ENCODE measurements at places on chromosomes 11 and 22. TPM values are rescaled to one million over a fixed set of nuclear protein-coding genes. Genes with fewer than 3 reads are reported as not detected.
A peak's percentile ranks its signal among the peaks of the same experiment; 100 is the strongest.

PKP3 gene
- not detected for total RNA-seq

PDE3B gene
- total RNA-seq = 0.39 TPM

GRCh38 chr11:2516276-2517015, 71.6 kb downstream of the KCNQ1 start:
- no peaks in the 10 kb centered on the region for H3K4me1 ChIP-seq
- no peaks in the 10 kb centered on the region for H3K27me3 ChIP-seq
- no peak overlapping the region for H3K4me3 ChIP-seq

GRCh38 chr11:111665777-111666176, 63.5 kb downstream of the SIK2 start:
- H3K36me3 ChIP-seq = no peaks in the 10 kb centered on the region
- DNase-seq = no peak
- peaks cover 8% of the 10 kb centered on the region for H3K4me1 ChIP-seq
- H3K4me3 ChIP-seq = no peak overlapping the region
- no peaks in the 10 kb centered on the region for H3K27me3 ChIP-seq

GRCh38 chr11:14366936-14367335, 8.0 kb upstream of the RRAS2 start:
- H3K27ac ChIP-seq = no peak overlapping the region
- H3K27me3 ChIP-seq = no peaks in the 10 kb centered on the region
- H3K4me1 ChIP-seq = peaks cover 34% of the 10 kb centered on the region
- no peak for DNase-seq

FGF4 gene
- not detected for total RNA-seq

- DNase-seq = no peak
- no peaks in the 10 kb centered on the region for H3K4me1 ChIP-seq
- no peak overlapping the region for H3K4me3 ChIP-seq
- H3K27ac ChIP-seq = no peak overlapping the region
These were observed 357.8 kb downstream of the LARGE1 start for GRCh38 chr22:33562501-33562900.

DNA sequence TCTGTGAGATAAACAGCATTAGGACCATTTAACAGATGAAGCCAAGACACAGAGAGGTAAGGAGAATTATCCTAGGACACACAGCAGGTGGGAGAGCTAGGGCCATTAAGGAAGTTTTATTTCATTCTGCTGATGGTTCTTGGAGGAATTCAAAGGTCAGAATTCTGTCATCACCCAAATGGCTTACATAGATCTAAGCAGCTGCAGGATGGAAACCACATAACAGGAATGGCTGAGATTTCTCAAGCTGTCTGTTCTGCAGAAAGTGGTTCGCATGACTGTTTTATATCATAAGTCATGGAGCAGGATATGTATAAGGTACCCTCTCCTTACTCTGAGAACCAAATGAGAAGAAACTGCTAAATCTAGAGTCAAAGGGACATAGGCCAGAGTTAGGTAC, 163.2 kb upstream of the NARS2 start:
- no peaks in the 10 kb centered on the region for H3K36me3 ChIP-seq
- H3K4me1 ChIP-seq = no peaks in the 10 kb centered on the region
- no peak overlapping the region for H3K4me3 ChIP-seq
- no peak for DNase-seq

- no peaks in the 10 kb centered on the region for H3K36me3 ChIP-seq
- H3K27me3 ChIP-seq = no peaks in the 10 kb centered on the region
- peaks cover 8% of the 10 kb centered on the region for H3K4me1 ChIP-seq
- peak; percentile 71 for DNase-seq
These were observed 1.3 kb upstream of the CLDN25 start for GRCh38 chr11:113778111-113778910.

PLCB3 gene
- total RNA-seq = 5.4 TPM

DNA sequence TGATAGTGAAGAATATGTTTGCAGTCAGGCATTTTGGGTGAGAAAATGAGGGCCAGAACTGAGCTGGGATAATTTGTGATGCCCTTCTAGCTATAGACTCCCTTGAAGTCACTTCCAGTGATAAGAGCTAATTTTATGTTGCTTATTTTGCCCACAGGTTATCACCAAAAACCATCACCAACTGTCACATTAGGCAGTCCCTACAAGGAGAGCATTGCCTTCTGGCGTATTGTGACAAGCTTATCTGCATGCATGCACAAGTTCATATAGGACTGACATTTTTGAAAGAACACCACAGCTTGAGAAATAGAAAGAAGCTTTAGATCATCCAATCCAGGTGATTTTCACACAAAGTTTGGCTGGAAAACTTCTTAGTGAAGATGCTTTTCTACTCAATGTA, 735.3 kb upstream of the RAG2 start:
- H3K4me3 ChIP-seq = no peak overlapping the region
- H3K27ac ChIP-seq = no peak overlapping the region
- no peaks in the 10 kb centered on the region for H3K36me3 ChIP-seq
- H3K27me3 ChIP-seq = no peaks in the 10 kb centered on the region
- H3K4me1 ChIP-seq = no peaks in the 10 kb centered on the region
- no peak for DNase-seq

GRCh38 chr11:64260147-64260708, 8.9 kb downstream of the PLCB3 start:
- no peaks in the 10 kb centered on the region for H3K36me3 ChIP-seq
- H3K27ac ChIP-seq = no peak overlapping the region
- DNase-seq = no peak
- no peaks in the 10 kb centered on the region for H3K4me1 ChIP-seq
- no peak overlapping the region for H3K4me3 ChIP-seq

FERMT3 gene
- total RNA-seq = 5.4 TPM

APOL6 gene
- total RNA-seq = 1.5 TPM

DNA sequence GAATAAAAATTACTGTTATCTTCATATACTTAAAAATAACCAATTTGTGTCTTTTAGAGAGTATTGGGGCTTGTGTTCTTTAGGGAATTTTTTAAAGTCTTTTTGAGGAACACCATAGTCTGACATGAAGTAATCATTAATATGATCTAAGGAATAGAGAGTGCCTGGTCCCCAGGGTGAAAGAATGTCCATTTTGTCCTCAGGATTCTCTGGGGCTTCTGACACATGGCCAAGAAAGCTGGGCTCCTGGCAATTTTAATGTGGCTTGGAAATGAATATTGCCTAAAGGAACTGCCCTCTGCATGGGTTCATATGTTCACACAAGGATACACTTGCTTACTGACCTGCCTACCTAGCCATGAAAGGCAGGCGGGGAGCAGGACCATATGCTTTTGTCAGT, 33.7 kb downstream of the NF2 start:
- H3K27ac ChIP-seq = no peak overlapping the region
- no peak overlapping the region for H3K4me3 ChIP-seq
- H3K36me3 ChIP-seq = no peaks in the 10 kb centered on the region
- H3K4me1 ChIP-seq = no peaks in the 10 kb centered on the region
- no peaks in the 10 kb centered on the region for H3K27me3 ChIP-seq

HBG1 gene
- not detected for total RNA-seq

JHY gene
- total RNA-seq = 0.24 TPM

SERPING1 gene
- 90.0 TPM for total RNA-seq

DNA sequence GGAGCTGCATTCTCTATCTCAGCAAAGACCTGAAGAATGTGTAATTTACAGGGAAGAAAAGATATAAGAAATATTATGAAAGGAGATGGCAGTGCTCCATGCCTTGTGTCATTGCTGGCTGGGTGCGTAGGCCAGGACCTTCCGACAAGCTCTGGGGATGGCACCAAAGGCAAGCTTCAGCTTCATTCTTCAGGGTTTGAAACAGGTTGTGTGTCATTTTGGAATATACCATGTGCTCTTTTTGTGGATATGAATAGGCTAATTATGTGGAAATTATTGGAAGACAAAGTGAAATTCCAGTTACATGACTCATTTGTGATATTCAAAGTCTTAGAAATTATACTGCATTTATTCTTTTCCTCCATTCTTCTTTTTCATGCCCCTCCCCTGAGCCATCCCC, 5.7 kb upstream of the KIRREL3 start:
- H3K4me3 ChIP-seq = no peak overlapping the region
- H3K4me1 ChIP-seq = no peaks in the 10 kb centered on the region
- H3K27ac ChIP-seq = no peak overlapping the region
- no peaks in the 10 kb centered on the region for H3K36me3 ChIP-seq
- peaks cover 53% of the 10 kb centered on the region for H3K27me3 ChIP-seq
- no peak for DNase-seq

ELF5 gene
- total RNA-seq = not detected

- no peaks in the 10 kb centered on the region for H3K36me3 ChIP-seq
- DNase-seq = no peak
- no peak overlapping the region for H3K4me3 ChIP-seq
These were observed 295.2 kb downstream of the GUCY1A2 start for GRCh38 chr11:106723071-106723470.

MAFF gene
- 25.5 TPM for total RNA-seq

DNA sequence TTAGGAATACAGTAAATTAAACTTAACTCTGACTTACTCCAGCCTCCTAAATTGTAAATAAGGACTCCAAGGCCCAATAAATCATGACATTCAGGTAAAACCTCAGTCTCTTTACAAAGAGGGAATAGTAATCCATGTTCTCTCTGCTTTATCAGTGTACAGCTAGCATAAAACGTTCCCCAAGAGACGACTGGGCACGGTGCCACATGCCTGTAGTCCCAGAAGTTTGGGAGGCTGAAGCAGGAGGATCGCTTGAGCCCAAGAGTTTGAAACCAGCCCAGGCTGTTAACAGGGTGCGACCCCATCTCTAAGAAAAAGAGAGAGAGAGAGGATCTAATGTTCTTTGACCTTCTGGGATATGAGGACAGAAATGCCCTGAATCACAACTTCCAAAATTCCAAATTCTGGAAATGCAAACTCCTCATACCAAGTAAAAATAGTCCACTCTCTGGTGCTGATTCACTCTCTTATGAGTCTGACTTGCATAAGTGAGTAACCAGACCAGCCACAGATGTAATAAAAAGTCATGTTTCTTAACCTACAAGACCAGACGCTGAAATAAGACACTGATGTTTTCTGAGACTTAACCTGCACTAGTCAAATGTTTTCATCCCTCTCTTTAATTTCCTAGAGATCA, 25.5 kb downstream of the NNMT start:
- H3K36me3 ChIP-seq = no peaks in the 10 kb centered on the region
- H3K4me3 ChIP-seq = no peak overlapping the region

DNA sequence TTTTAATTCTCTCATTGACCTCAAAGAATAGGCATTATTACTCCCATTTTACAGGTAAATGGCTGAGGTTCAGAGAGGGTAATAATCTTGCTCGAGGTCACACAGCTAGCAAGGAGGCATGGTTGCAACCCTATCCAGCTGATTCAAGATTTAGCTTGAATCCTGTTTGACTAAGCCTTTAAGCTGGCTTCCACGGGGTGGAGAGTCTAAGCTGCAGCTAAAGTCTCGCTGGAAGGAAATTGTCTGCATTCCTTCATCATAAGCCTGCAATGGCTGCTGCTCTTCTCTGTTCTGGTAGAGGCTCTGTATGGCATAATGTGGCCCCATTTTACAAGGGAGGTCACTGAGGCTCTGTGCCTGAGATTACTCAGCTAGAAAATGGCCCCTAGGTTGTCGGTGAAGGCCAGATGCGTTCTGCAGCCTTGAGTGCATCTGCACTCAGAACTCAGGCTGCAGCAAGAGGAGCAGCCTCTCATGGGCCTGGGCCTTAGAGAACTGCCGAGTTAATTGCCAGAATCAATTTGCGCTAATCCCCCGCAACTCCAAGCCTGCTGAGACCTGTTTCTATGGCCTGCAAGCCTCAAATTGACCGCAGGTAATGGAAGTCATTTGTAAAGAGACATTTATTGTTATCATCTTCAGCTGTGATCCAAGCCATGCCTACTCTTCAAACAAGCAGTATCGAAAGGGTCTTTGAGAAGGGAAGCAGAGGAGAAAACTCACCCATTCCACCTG, 44.1 kb upstream of the SEZ6L start:
- no peak overlapping the region for H3K4me3 ChIP-seq
- H3K27me3 ChIP-seq = peaks cover 17% of the 10 kb centered on the region
- no peak overlapping the region for H3K27ac ChIP-seq
- no peak for DNase-seq

APIP gene
- total RNA-seq = 30.9 TPM

YAP1 gene
- total RNA-seq = 89.4 TPM

DNA sequence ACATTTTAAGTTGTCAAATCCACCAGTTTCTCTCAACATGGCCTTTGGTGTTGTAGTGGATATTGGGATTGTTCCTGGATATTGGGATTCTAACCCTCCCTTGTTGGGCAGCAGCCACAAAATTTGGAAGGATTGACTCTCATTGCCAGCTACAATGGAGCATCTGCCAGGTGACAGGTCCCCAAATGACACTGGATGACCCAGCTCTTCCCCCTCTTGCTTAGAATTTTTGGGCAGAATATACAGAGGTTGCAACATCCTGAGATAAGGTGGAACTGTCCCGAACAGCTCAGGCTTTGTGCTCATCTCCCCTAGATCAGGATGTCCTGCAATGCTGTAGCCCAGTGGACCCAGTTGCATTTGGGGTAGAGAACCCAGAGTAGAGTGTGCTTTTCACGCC, 5.3 kb upstream of the TBC1D22A start:
- peaks cover 30% of the 10 kb centered on the region for H3K4me1 ChIP-seq
- H3K27ac ChIP-seq = no peak overlapping the region
- no peak for DNase-seq

GRCh38 chr11:72840780-72841179, 26.6 kb downstream of the ATG16L2 start:
- DNase-seq = no peak
- no peak overlapping the region for H3K27ac ChIP-seq
- H3K4me1 ChIP-seq = peaks cover 39% of the 10 kb centered on the region
- H3K36me3 ChIP-seq = peaks cover 31% of the 10 kb centered on the region
- no peaks in the 10 kb centered on the region for H3K27me3 ChIP-seq

DNA sequence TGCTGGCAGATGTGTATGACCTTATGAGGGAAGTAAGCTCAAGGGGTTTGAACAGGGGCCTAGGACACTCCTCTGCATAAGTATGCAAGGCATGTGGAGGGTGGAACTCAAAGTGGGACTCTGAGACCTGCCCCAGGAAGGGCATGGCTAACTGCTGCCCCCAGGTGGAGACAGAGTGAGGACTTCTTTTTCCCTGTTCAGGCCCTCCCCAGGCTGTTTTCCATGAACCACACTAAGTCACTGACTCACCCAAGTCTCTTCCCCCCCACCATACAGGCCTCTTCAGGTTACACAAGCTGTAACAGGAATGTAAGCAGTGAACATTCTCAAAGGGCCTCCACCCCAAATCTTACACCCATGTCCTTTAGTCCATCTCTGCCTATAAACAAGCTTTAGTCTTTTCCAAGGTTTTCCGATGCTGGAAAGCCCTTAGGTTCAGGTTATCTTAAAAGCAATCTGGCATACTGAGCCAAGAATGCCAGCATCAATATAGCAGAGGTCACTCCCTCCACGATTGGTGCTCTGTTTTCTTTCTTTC, 13.1 kb downstream of the EEF1G start:
- no peaks in the 10 kb centered on the region for H3K27me3 ChIP-seq
- no peak overlapping the region for H3K4me3 ChIP-seq
- no peaks in the 10 kb centered on the region for H3K36me3 ChIP-seq
- peak overlapping the region; percentile 97 for H3K27ac ChIP-seq

DNA sequence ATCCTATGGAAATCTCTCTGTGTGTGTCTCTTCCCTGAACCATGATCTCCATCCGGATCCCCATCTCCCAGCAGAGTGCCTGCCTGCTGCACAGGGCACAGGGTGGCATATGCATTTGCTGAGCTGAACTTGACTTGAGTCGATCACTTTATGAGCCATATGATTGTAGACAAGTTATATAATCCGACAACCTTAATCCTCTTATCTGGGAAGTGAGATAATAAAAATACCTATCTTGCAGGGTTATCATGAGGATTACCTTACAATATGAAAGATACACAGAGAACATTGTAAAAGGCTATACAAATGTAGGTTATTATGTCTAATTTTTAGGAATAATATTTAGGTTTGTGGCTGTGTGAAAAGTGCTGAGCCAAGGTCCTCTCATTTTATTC, 124.5 kb downstream of the ST3GAL4 start:
- no peak overlapping the region for H3K27ac ChIP-seq
- H3K36me3 ChIP-seq = no peaks in the 10 kb centered on the region
- DNase-seq = no peak
- H3K27me3 ChIP-seq = no peaks in the 10 kb centered on the region

- H3K4me3 ChIP-seq = no peak overlapping the region
- H3K27me3 ChIP-seq = no peaks in the 10 kb centered on the region
- DNase-seq = no peak
These were observed 171.7 kb downstream of the INSC start for GRCh38 chr11:15286465-15286864.

All from gastrocnemius medialis (tissue), 4 donors.